Placental pericyte (primary cell): ENCODE measurements at places on chromosomes 16 and 17. TPM values are rescaled to one million over a fixed set of nuclear protein-coding genes. Genes with fewer than 3 reads are reported as not detected.

SMTNL2 gene
- total RNA-seq = not detected in 2 replicates

ASGR2 gene
- not detected in 2 replicates for total RNA-seq

TRIM37 gene
- total RNA-seq = 53.4 and 58.0 TPM in 2 replicates

C17orf78 gene
- not detected in 2 replicates for total RNA-seq

SLC12A3 gene
- not detected in 2 replicates for total RNA-seq

IGFALS gene
- under 0.01 TPM in 2 replicates for total RNA-seq

TMEM106A gene
- total RNA-seq = 9.8 and 11.7 TPM in 2 replicates
